ENCODE measurements at places on chromosomes 6 and 20. TPM values are rescaled to one million over a fixed set of nuclear protein-coding genes. Genes with fewer than 3 reads are reported as not detected.
A peak's percentile ranks its signal among the peaks of the same experiment; 100 is the strongest.

Gene BPIFA1
- not detected for polyA plus RNA-seq

Gene CUTA
- polyA plus RNA-seq = 241 TPM

DNA sequence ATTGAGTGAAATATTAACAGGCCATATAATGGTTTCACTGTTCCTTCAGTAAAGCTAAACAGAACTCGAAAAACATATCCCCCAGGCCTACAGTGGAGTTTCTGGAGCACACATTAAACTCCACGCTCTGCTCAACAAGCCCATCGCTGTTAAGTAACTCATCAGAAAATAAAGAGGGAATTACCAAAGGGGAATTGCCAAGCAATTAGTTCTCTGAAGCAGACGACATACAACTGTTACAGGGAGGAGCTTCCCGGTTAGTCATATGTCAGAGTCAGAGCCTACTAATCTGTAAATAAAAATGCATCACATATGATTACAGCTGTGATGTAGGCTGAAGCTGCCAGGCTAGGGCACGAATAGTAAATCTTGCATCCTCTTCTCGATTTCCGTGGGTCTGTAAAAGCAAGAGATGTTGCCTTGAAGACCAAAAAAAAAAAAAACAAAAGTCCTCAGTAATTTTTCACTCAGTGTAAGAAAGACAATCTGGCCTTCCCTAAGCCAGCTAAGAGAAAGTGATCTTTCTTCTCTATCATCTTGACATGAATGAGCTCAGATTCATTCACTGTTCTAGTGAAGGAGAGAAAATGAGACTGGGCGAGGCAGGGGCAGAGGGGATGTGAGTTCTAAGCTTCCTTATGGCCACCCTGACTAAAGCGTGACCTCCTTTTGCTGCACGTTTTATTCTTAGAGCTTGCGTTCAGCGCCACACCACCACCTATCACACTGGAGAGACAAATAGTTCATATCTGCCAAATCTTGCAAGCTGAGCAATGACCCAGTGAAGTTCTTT lies 13.8 kb downstream of the ATXN1 start:
- no peak for DNase-seq

GRCh38 chr6:18359237-18359885 lies 27.8 kb upstream of the RNF144B start:
- no peak for DNase-seq

Gene ADGRF5
- 26.3 TPM for polyA plus RNA-seq

DNA sequence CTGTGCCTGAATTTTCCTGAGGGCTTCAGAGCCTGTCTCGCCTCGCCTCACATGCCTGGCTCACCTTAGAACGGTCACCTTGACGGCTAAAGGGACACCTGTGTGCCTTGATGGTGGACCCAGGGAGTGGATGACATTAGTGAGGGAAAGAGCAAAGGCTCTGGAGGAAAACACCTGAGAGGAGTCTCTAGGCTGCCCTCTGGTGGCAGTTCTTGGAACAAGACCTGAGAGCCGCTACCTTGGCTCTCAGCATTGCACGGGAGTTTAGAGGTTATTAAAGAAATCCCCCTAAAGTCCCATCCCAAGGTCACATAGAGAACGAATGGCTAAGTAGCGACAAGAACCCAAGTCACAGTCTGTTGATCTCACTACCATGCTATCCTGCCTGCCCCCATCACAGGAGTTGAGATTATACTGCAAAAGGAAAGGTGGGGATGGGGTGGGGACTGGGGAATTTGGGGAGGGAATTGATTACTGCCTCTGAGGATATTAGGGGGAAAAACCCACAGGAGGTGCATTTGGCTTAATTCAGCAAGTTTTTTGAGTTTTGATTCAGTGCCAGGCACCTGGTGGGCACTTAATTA lies 7.9 kb upstream of the CDSN start:
- DNase-seq = peak; percentile 47

DNA sequence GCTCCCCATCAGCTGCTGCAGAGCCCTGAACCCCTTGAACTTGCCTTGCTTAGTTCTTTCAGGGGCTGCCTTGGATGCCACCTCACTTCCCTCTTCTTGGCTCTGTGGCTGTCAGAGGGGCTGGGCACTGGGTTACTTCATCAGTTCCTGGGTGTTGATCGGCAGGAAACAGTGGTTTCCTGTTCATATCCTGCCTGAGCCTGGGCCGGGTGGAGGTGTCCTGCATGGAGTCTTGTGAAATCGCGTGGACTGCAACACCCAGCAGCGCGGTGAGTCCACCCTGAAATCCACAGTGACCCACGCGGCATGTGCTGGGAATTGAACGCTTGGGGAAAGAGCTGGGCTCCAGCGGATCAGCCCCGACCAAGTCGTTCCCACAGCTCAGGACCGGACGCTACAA lies 97.5 kb downstream of the CDH26 start:
- DNase-seq = no peak

GRCh38 chr20:47397652-47398301 lies 41.3 kb upstream of the ZMYND8 start:
- no peak for DNase-seq

DNA sequence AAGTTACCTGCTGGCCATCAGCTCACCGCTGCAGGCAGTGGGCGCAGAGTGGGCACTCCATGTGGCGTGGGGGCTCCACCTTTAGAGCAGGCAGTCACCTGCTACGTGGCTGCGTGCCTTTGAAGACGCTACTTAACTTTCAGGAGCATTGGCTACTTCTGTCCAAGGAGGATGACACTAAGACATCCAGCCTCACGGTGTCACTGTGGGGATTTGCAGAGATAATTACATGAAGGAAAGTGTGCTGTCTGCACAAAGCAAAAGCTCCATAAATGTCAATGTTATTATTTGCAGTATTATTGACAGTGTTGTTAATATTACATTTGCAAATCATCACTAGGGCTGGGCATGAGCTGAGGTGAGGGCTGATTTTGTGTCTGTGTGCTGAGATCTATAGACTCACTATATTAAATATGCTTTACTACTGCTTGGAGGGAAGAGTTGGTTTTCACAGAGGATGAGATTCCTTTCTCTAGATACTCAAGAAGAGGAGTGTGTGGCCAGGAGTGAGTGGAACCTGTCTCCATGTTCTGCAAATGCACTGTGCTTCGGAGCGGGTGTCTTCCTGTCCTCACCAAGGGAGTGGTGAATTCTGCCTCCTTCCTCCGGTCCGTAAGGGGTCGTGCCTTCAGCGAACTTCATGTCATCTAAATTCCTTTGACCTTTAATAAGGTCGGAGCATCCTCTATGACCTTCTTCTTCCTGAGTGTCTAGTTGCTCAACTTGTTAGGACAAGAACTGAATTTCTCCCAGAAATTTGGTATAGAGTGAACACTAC lies 165.8 kb upstream of the SYNDIG1 start:
- no peak for DNase-seq

- no peak for DNase-seq
These were observed 31.3 kb downstream of the C20orf203 start for GRCh38 chr20:32642257-32643046.

- no peak for DNase-seq
These were observed 236.2 kb upstream of the PREP start for GRCh38 chr6:105639124-105639523.

DNA sequence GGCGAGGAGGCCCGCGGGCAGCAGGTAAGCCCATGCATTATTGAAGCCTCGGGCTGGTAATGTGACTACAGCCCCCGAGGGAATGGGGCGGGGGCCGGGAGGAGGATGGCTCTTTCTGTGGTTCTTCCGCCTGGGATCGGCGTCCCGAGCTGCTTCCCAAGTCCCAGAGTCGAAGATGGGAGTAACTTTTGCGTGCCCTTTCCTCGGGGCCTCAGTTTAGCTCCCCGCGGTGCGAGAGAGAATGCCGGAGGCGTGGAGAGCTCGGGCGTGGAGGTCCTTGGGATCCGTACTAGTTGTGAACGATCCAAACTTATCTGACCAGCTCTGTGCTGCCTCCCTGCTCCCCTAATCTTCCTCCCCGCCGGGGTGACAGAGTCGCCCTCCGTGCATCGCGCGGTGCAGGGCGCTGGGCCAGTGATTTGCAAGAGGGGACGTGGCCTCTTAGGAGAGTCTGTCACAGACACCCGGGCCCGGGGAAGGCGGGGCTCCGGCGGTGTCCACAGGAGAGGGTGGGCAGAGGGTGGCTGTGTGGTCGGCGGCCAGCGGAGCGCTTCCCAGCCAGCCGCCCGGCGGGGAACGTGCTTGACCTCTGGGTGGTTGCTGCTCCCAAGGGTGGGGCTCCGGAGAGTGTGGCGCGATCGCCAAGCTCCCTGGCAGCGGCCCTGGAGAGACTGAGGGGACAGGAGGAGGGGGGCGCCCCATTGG lies 815 bp downstream of the UTRN start:
- DNase-seq = peak; percentile 74

- no peak for DNase-seq
These were observed 35.1 kb downstream of the TPD52L1 start for GRCh38 chr6:125188594-125189203.

- DNase-seq = peak; percentile 13
These were observed 29.3 kb upstream of the XRN2 start for GRCh38 chr20:21273755-21274386.

DNA sequence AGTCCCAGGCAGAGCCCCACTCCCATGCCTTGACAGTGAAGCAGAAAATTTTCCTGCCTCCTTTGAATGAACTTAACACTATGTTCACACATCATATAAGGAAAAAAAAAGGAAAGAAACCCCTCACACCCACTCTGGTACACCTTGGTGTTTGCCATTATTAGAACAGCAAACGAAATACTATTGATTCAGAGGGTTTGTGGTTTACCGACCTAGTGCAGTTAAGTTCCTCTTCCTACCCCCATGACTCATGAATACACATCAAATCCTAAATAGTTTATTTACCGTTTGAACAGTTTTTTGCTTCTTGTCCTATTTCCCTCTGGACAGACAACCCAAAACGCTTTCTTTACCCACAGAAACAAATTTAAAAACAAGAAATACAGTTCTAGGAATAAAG lies 237.7 kb downstream of the FOXA2 start:
- DNase-seq = no peak

Gene ARHGAP18
- polyA plus RNA-seq = 11.0 TPM

Gene EYS
- polyA plus RNA-seq = 0.01 TPM

Gene BACH2
- polyA plus RNA-seq = 1.1 TPM
